Inflammatory macrophage (primary cell): ENCODE measurements at places on chromosomes 2 and 18.

DNA sequence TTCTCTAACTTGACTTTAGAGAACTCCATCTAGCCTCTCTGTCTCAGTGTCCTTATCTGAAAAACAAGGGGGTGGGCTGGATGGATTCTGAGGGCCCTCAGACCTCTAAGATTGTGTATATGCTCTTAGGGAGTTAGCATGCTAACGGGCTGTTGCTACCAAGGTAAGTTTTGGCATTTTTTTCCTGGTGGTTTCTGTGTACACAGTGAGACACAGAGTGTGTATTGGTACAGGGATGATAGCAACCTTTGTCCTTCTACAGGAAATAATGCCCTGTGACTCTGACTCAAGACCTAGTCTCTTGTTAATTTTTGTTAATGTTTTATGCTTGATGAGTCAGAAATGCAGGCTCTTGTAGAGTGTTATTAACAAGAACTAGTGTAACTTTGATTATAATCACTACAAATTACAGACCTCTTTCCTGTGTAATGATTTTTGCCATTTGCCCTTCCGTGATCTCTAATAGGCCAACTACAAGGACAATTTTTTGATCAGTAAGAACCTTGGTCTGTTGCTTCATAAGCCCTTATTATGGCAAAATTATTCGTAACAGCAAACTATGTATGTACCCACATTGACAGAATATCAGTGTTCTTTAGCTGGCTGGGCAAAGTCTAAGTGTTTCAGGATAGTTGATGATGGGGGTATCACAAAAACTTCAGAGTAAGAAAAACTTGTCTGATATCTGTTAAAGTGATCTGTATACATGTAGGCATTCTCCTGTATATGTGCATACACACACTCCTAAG is 89.7 kb downstream of the SPTBN1 start:
- peak; percentile 36 for DNase-seq

- DNase-seq: peak; percentile 31
Observed at GRCh38 chr2:43268066-43268953, 41.9 kb upstream of the ZFP36L2 start.

DNA sequence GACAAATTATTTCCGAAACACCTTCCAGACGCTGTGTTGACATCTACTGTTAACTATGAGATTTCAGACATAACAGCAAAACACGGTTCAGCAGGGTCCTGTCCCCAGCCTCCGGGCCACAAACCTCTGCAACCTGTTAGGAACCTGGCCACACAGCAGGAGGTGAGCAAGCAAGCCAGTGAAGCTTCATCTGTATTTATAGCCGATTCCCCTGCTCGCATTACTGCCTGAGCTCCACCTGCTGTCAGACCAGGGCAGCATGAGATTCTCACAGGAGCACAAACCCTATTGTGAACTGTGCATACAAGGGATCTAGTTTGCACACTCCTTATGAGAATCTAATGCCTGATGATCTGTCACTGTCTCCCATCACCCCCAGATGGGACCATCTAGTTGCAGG is 31.1 kb downstream of the NDUFA10 start:
- DNase-seq: no peak

DNA sequence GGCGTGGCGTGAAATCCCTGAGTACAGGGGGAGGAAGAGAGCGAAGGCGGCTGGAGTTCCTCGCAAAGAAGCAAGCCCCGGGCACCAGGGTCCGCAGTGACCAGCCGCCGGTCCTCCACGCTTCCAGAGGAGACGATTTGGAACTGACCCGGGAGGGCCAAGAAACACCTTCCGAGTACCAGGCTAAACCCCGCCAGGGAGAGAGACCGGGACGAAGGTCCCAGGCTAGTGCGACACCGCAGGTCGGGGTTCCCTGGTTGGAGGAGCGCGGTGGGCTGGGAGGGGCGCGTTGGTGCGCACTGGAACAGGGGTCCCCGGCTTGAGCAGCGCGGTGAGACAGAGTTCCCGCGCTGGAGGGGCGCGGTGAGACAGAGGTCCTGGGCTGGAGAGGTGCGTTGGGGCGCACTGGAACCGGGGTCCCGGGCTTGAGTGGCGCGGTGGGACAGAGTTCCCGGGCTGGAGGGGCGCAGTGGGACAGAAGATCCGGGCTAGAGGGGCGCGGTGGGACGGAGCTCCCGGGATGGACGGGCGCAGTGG is 901 bp downstream of the WDFY1 start:
- DNase-seq: no peak

DNA sequence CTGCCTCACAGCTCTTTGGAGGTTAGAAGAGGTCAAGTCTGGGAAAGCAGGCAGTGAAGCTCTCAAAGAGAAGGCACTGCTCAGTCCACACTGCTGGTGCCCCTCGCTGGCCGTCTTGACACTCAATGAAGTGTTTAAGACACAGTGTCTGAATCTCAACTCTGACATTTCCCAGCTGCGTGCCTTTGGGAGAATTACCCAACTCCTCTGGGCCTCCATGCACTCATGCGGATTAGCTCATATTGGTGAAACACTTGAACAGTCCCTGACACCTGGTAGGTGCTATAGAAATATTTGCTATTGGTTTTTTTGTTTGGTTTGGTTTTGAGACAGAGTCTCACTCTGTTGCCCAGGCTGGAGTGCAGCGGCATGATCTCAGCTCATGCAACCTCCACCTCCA is 281.0 kb downstream of the SRBD1 start:
- no peak for DNase-seq

DNA sequence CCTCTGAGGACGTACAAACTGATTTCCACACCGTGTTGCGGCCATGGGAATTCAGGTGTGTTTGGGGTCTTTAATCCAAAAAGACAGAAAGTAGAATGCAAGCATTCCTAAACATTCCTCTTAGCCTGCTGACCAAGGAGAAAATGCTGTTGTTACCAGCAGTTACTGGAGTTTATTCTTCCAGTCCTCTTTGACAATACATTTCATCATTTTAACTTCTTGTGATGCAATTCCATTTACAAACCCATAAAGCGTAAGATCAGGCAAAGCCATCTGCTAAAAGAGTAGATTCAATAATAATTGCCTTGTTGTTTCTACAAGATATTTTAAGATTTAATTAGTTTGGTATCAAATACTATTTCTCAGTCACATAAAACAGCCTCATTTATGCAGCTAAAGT is 32.7 kb downstream of the SPIRE1 start:
- no peak for DNase-seq
